Endothelial cell of coronary artery (primary cell): ENCODE measurements at places on chromosomes 7 and 10. TPM values are rescaled to one million over a fixed set of nuclear protein-coding genes. Genes with fewer than 3 reads are reported as not detected.

The RGR gene
- not detected in 2 replicates for total RNA-seq

The ZDHHC6 gene
- total RNA-seq = 26.9 and 29.4 TPM in 2 replicates

The CDHR3 gene
- 1.3 and 1.7 TPM in 2 replicates for total RNA-seq

The CNPY1 gene
- not detected in 2 replicates for total RNA-seq

The AMPH gene
- 0.09 TPM in 1 of 2 replicates, not detected in the other for total RNA-seq

The RASA4B gene
- 1.5 and 2.1 TPM in 2 replicates for total RNA-seq

The CYP3A4 gene
- not detected in 2 replicates for total RNA-seq

The PON3 gene
- total RNA-seq = 0.09 and 0.66 TPM in 2 replicates

The FBH1 gene
- total RNA-seq = 115 and 127 TPM in 2 replicates

The AGBL3 gene
- total RNA-seq = 0.56 and 1.3 TPM in 2 replicates
